Forelimb muscle (tissue), 1 donor: ENCODE measurements at places on chromosomes 4 and X. TPM values are rescaled to one million over a fixed set of nuclear protein-coding genes. Genes with fewer than 3 reads are reported as not detected.

DNA sequence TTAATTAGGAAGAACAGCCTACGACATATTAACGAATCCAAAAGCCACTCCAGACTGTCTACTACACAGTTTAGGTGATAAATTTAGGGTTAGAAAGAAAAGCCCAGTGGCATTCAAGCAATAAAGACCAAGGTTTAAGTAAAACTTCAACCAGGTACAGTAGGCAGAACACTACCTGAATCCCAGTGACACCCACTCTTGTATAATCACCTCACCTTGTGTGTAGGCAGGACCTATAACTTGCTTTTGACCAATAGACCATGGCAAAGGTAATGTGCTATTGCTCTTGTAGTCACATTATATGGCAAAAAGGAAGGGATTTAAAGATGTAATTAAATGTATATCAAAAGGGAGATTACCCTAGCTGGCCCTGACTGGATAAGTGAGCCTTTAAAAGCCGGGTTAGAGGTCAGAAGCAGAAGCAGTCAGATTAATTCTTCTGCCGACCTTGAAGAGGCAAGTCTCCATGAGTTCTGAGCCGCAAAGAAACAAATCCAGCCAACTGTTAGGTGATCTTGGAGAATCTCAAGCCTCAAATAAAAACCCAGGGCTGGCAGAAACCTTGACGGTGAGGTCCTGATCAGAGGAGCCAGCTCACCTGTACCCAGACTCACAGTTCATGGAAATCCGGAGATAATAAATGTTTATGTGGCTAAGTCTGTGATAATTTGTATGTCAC is 8.8 kb downstream of the FSTL5 start:
- DNase-seq: no peak

DNA sequence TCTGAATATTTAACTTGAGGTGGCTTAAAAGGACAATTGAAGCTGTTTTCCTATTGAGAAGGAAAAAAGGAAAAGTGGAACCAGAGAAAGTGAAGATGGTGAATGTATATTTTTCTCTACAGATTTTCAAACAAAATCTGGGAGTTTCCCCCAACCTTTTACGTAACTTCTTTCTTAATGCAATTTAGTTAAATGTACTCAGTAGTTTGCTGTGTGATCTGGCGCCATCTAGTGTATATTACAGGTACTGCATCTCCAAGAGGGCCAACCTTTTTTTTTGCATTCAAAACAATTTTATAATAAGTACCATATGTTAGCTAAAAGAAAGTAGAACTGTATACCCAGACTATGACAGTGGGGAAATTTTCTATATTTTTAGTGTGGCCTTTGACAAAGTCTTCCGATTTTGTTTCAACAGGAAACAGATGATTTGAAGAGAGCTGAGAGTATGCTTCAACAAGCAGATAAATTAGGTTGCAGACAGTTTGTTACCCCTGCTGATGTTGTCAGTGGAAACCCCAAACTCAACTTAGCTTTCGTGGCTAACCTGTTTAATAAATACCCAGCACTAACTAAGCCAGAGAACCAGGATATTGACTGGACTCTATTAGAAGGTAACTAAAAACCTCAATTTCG is 82.0 kb downstream of the PLS3 start:
- DNase-seq: peak; percentile 78

DNA sequence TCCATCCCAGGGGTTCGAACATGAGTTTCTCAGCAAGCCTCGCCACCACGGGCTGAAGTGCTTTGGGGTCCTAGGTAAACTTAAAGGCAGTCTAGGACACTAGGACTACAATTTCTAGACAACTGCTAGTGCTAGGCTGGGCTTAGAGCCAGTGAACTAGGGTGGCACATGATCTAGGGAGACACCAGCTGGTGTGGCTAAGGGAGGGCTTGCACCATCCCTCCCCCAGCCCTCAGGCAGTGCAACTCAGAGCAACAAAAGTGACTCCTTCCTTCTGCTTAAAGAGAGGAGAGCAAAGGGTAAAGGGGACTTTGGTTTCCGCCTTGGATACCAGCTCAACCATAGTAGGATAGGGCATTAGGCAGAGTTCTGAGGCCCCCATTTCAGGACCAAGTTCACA is 162.5 kb upstream of the AFF2 start:
- no peak for DNase-seq

Gene STBD1
- 58.9 TPM for polyA plus RNA-seq

GRCh38 chrX:20802036-20802435 is 535.3 kb upstream of the RPS6KA3 start:
- DNase-seq: no peak

Gene UGT2B11
- not detected for polyA plus RNA-seq

DNA sequence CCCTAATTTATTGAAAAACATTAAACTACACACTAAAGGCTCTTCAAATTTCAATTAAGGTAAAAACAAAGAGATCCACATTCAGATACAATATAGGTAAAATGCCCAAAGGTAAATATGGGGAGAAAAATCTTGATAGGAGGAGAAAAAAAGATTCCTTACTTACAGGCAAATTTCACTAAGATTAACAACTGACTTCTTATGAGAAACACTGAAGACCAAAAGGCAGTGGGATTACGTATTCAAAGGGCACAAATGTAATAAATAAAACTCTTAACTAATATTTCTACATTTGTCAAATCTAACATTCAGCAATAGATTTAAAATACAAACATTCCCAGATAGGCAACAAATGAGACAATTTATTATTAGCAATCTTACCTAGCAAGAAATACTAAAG is 829.3 kb downstream of the SH3BGRL start:
- no peak for DNase-seq

DNA sequence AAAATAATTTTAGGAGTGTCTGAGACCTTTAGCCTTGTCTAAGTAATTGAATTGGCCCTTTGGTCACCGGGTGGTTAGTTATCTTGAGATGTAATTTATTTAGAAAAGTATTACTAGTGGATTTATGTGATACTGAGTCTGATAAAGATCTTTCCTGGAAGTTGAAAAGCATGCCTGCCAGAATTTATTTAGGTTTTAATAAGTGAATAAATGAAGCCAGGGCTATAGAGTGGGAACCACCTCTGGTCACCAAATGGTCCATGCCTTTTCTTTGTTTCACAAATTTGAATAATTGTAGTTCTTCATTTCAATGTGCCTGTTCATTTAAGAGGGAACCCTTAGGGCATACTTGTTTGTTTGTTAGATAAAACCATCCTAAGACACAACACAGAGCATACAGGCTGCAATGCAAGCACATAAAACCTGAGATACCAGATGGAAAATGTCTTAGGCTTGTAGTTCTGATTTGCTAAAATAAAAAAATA is 627.8 kb downstream of the ADGRL3 start:
- no peak for DNase-seq

DNA sequence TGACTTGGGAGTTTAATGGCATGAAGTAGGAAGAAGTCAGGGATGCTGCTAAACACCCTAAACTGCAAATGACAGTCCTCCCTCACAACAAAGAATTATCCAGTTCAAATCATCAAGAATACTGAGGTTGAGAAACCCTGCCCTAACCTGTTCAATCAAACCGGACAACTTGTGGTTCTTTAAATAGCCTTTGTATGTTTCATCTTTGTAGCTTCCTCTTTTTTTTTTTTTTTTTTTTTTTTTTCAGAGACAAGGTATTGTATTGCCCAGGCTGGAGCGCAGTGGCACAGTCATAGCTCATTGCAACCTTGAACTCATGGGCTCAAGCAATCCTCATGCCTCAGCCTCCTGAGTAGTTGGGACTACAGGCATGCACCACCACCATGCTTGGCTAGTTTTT is 52.5 kb upstream of the TTC29 start:
- DNase-seq: no peak

- DNase-seq: no peak
Measured at GRCh38 chr4:130154901-130155300, 1058.9 kb downstream of the C4orf33 start.

Gene XKRX
- polyA plus RNA-seq: 0.05 TPM

- no peak for DNase-seq
Measured at GRCh38 chr4:82017680-82018079, 356.1 kb downstream of the HNRNPD start.

GRCh38 chr4:5142726-5143125 is 91.4 kb downstream of the STK32B start:
- no peak for DNase-seq

DNA sequence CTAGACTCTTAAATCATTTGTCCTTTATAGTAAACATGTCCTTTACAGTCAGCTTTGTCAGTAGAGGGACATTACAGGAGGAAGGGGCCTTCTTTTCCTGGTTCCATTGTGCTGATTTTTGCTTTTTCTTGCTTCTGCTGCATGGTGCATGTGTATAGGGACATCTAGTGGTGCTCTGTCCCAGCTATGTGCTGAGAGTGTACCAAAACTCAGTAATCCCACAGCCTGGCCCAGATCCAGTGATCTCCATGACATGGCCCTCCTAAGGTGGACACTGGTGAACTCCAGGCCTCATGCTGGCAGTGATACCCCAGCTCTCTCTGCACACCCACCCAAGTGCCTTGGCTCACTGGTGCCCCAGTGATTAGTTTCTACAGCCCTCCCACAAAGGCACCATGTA is 45.2 kb downstream of the MAGEB17 start:
- no peak for DNase-seq

DNA sequence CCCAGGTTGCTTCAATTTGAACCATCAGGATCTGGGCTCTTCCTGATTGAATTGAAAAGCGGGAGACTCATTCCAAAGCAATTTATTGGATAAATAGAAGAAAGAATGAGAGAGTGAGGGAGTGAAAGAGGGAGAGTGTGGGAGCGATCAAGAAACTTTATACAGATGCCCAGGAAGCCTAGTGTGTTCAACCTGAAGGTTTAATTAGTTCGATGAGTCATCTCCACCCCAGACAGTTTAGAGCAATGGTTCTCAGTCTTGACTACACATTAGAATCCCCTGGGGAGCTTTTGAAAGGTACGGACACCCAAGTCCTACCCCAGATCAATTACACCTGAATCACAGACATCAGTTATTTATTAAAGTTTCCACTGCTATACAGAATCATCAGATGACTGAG is 61.5 kb downstream of the GEMIN8 start:
- DNase-seq: no peak

Gene ZNF630
- 2.8 TPM for polyA plus RNA-seq

- no peak for DNase-seq
Measured at GRCh38 chr4:56475917-56476316, 8.5 kb downstream of the SRP72 start.

- no peak for DNase-seq
Measured at GRCh38 chr4:186727169-186727976, 3.7 kb upstream of the FAT1 start.

GRCh38 chr4:176198316-176198903 is 3.0 kb upstream of the SPATA4 start:
- no peak for DNase-seq

GRCh38 chr4:188955066-188955465 is 815.8 kb downstream of the TRIML1 start:
- DNase-seq: no peak

DNA sequence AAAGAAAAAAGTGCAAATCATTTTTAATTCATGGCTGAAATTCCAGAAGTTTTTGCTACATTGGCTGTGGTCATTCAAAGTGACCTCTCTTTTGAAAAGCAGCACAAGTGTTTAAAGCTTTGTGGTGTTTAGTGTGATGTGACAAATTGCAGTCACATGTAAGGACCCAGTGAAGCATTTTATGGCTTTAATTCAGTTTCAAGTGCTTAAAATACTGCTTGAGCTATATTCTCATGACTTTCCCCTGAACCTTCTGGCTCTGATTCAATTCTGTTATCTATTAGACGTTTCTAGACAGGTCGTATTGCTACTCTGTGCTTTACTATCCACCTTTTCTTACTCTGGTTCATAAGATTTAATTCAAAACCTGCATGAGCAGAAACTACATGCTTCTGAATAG is 105.8 kb downstream of the FAT4 start:
- DNase-seq: no peak

Gene EXOC1
- 27.5 TPM for polyA plus RNA-seq

GRCh38 chr4:12924253-12924652 is 559.9 kb downstream of the RAB28 start:
- no peak for DNase-seq

DNA sequence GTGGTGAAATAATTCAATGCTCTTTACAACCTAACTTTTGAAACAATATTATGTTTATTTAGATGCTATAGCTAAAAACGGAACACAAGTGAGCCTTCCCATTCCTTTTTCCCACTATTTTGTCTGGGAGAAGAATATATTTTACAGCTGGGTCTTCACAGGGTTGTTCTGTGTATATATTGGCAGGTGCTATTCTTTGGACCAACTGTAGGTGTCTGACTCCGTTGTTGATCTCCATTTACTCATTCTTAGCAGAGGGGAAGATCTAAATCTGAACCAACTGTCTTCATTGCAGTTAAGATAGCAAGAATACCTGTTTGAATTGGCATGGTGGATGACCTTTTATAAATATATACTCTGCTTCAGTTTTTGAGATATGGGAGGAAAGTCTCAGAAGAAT is 257.4 kb downstream of the CFAP299 start:
- no peak for DNase-seq

Gene PAGE4
- polyA plus RNA-seq: not detected

DNA sequence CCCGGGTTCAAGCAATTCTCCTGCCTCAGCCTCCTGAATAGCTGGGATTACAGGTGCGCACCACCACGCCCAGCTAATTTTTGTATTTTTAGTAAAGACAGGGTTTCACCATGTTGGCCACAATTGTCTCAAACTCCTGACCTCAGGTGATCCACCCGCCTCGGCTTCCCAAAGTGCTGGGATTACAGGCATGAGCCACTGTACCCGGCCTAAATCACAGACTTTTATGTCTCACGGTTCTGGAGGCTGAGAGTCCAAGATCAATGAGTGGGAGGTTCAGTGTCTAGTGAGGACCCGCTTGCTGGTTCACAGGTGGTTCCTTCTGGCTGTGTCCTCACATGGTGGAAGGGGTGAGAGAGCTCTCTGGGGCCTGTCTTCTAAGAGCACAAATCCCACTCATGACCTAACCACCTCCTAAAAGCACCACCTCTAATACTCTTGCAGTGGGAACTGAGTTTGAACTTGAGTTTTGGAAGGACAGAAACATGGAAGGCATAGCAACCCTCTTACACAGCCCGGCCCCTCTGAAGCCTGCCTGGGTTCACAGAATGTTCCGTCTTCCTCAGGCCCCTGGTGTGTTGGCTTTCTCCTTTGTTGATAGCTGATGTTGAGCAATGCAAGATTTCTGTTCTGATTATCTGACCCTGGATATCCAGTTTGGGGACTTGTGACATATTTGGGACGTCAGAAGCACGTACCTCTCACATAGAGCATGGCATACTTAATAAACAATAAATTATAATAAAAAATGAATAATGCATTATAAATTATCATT is 1.9 kb upstream of the AKAP17A start:
- no peak for DNase-seq

Gene KCND1
- 1.2 TPM for polyA plus RNA-seq

Gene SPRY1
- 147 TPM for polyA plus RNA-seq
